Neural progenitor cell (in vitro differentiated cells): ENCODE measurements at places on chromosomes 5 and 9. TPM values are rescaled to one million over a fixed set of nuclear protein-coding genes. Genes with fewer than 3 reads are reported as not detected.

PROP1 gene
- not detected in 2 replicates for total RNA-seq

FOXD4 gene
- total RNA-seq: 0.12 TPM in 1 of 2 replicates, not detected in the other

SPATA31D4 gene
- total RNA-seq: not detected in 2 replicates

DNA sequence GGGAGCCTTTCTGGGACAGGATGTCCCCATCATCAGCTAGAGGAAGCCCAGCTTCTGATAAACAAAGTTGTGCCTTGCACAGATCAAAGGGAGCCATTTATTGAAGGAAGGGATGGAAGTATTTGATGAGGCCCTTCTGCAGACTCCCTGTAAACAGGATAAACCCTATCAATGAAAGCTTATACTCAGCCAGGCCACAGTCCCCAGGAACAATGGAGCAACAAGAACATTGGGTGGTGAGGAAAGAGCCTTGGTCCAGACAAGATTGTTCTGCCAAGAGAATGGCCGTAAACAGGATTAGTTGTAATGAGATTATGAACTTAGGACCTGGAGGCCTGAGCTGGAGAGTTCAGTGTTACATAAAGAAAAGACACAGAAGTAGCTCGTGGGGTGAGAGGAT, 40.5 kb upstream of the LIFR start:
- H3K4me3 ChIP-seq: no peak overlapping the region
- H3K36me3 ChIP-seq: no peaks in the 10 kb centered on the region
- H3K27me3 ChIP-seq: peaks cover 69% of the 10 kb centered on the region
- H3K4me1 ChIP-seq: no peaks in the 10 kb centered on the region
- peak; percentile 78 for DNase-seq

DNA sequence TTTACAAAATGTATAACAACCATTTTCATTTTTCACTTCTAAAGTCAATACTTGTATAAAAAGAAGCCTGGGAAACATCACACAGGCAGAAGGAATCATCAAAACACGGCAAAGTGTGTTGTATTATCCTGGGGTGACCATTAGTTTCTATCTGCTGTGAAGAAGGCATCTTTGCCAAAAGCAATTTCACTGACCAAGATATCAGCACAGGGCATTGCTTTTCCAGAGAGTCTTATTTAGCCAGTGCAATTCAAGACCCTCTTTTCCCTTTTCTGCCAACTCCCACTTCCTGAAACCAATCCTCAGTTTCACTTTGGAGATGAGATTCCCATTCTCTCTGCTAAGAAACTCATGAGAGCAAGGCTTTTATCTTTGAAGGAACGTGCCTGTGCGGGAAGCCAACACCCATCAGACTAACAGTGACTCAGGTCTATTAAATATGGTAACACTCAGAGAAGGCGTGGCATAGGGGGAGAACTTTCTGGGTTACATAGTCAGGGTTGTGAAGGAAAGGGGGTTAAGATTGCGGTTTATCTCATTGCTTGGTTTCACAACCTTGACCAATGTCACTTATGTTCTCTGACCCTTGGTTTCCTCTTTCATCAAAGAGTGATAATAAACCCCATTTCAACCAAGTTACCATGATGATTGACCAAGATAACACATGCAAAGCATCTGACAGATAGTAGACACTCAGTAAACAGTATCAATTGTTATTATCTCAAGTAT, 666.9 kb upstream of the KLF4 start:
- no peak overlapping the region for H3K4me3 ChIP-seq
- no peaks in the 10 kb centered on the region for H3K4me1 ChIP-seq

- peaks cover 11% of the 10 kb centered on the region for H3K4me1 ChIP-seq
- H3K4me3 ChIP-seq: no peak overlapping the region
- no peak for DNase-seq
- H3K27ac ChIP-seq: no peak overlapping the region
- H3K36me3 ChIP-seq: no peaks in the 10 kb centered on the region
Observed at GRCh38 chr5:6178846-6179532, 199.4 kb downstream of the MED10 start.

DNA sequence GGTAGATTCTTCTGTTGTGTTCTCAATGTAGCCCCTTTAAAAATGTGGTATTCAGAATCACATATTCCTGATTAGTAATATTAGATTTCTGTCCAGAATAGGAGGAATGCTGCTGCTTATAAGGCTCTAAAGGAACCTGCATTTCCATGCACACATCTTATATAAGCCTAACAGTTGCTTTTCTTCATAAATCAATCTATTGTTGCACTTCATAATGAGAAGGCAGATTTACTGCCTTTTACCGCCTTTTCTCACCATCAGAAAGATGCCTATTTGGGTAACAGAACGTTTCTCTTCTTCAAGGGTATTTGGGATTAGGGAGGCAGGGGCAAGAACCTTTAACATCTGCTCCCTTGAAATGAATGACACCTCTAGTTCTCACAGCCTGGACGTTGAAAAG, 243.4 kb downstream of the MLLT3 start:
- H3K27ac ChIP-seq: no peak overlapping the region
- no peak for DNase-seq
- H3K36me3 ChIP-seq: no peaks in the 10 kb centered on the region
- H3K4me1 ChIP-seq: peaks cover 3% of the 10 kb centered on the region
- no peaks in the 10 kb centered on the region for H3K27me3 ChIP-seq

PCDHA1 gene
- 0.19 and 0.24 TPM in 2 replicates for total RNA-seq

- no peaks in the 10 kb centered on the region for H3K4me1 ChIP-seq
- DNase-seq: no peak
- no peak overlapping the region for H3K27ac ChIP-seq
- H3K4me3 ChIP-seq: no peak overlapping the region
- H3K36me3 ChIP-seq: peaks cover 21% of the 10 kb centered on the region
- no peaks in the 10 kb centered on the region for H3K27me3 ChIP-seq
Observed at GRCh38 chr5:176904276-176904675, 5.1 kb upstream of the HK3 start.

SHISAL2B gene
- total RNA-seq: 10.4 and 17.8 TPM in 2 replicates

GRCh38 chr9:87562530-87563170, 65.0 kb downstream of the DAPK1 start:
- no peak overlapping the region for H3K4me3 ChIP-seq
- H3K27me3 ChIP-seq: no peaks in the 10 kb centered on the region
- no peak overlapping the region for H3K27ac ChIP-seq
- H3K36me3 ChIP-seq: no peaks in the 10 kb centered on the region

DNA sequence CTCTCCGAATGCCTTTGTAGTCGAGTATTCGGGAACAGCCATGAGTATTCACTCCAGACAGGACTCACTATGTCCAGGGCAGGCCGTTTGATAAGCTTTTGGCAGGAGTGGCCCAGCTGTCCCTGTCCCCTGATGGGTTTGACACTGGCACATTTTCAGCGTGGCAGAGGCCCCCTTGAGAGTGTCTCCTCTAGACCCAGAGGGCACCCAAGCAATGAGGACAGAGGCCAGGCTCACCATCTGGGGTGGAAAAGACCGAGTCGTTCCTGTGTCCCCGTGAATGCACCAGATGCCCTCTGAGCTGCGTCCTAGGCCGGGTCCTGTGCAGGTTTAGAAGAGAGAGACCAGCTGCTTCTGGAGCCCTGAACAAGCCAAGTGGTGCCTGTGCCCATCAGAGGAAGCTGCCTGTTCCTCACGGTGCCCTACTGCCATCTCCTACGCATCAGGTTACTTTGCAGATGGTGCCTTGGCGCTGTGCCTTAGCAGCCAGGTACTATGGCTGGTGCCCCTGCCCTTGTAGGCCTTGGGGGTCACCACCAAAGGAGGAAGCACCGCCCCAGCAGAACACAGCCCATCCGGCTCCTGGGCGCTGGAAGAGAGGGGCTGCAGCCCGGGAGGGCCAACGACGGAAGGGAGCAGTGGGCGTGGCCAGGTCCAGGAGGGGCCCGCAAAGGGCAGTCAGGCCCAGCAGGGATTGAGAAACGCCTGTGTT, 42.4 kb downstream of the LRSAM1 start:
- H3K36me3 ChIP-seq: no peaks in the 10 kb centered on the region
- H3K27me3 ChIP-seq: no peaks in the 10 kb centered on the region
- peaks cover 13% of the 10 kb centered on the region for H3K4me1 ChIP-seq
- H3K27ac ChIP-seq: no peak overlapping the region
- DNase-seq: no peak

DNA sequence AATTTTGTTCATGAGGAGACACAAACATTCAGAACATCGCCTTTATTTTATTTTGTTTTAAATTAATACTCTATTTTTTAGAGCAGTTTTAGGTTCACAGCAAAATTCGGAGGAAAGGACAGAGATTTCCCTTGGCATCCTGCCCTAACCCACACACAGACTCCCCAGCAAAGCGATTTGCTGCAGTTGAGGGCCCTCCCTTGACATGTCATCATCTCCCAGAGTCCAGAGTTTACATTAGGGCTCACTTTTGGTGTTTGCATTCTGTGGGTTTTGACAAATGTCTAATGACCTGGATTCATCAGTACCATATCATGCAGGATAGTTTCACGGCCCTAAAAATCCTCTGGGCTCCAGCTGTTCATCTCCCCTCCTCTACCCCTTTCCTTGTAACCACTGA, 33.6 kb upstream of the COL5A1 start:
- H3K4me1 ChIP-seq: no peaks in the 10 kb centered on the region
- DNase-seq: no peak
- H3K27me3 ChIP-seq: no peaks in the 10 kb centered on the region
- H3K27ac ChIP-seq: no peak overlapping the region

DNA sequence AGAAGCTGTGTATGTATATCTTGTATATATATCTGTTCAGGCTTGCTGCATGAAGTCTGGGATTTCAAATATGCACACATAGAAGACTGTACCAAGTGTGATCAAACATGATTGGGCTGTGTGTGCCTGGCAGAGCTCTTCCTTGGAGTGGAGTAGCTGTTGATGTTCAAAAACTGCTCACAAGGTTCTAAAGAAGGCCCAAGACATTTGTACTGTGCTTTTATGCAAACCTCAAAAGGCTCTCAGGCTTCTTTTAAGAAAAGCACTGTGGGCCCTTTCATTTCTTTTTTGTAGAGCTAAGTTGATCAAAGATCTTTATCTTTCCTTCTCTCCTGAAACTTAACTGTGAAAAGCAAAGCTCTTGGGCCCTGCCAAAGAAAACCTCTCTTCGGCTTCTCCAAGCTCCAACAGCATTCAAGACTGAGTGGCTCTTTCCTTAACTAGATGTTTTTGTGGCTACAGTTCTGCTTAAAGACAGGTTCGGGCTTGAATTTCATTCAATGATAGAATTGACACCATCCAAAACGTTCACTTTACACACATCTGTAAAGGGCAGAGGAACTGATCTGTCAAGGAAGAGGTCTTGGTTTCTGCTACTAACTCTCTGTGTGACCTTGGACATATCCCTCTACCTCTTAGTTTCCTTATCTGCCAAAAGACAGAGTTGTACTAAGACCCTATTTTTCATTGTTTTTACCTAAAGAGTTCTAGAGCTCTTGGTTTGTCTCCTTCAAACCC, 105.8 kb upstream of the IL6ST start:
- H3K4me1 ChIP-seq: no peaks in the 10 kb centered on the region
- H3K4me3 ChIP-seq: no peak overlapping the region
- no peak for DNase-seq
- no peaks in the 10 kb centered on the region for H3K36me3 ChIP-seq

DNA sequence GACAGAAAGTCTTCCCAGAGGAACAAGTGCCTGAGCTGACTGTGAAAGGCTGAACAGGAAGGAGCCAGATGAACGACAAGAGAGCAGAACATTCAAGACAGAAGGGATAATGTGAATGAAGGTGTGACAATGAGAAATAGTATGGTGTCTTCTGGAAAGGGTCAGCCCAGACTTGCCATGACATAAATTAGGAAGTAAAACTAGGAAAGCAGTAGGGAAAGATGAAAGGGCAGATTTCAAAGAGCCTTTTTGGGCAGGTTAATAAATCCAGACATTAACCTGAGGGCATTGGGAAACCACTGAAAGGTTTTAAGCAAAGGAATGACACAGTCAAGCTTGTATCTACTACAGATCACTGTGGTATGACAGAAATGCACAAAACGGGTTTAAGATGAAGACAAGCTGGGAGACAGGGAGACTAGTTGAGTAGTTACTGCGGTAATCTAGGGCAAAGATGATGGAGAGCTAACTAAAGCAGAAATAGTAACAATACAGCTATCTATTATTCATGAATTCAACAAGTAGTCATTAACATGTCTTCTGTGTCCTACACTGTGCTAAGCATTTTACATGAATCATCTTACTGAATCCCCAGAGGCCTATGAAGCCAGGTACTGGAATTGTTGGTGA, 580.9 kb upstream of the WWC1 start:
- DNase-seq: no peak
- no peaks in the 10 kb centered on the region for H3K36me3 ChIP-seq
- no peaks in the 10 kb centered on the region for H3K4me1 ChIP-seq
- no peak overlapping the region for H3K4me3 ChIP-seq
- no peak overlapping the region for H3K27ac ChIP-seq
- H3K27me3 ChIP-seq: no peaks in the 10 kb centered on the region

DNA sequence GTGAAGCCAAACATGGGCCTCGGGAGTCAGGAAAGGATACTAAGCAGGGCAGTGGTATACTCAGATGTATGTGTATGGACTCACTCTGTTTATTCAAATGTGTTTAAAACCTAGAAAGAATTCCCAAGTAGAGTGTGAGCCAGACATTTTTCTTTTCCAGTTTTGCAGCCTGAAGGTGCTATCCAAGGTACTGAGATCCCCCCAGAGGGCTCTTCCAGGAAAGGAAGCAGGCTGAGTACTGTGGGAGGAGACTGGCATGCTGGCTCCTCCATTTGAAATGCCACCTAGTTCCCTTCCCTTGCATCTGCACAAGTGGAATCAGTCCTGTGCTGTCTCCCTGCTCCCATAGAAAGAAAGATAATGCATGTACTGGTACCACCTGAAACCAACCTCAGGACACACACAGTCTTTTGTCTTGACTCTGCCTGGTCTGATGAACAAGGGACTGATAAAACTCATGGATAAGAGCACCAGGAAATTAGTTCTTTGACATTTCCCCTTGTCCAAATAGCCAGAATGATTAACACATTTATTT, 85.9 kb downstream of the HRH2 start:
- H3K27me3 ChIP-seq: no peaks in the 10 kb centered on the region
- H3K4me3 ChIP-seq: no peak overlapping the region
- no peaks in the 10 kb centered on the region for H3K4me1 ChIP-seq
- no peaks in the 10 kb centered on the region for H3K36me3 ChIP-seq
- H3K27ac ChIP-seq: no peak overlapping the region

GRCh38 chr5:72005671-72006070, 101.6 kb upstream of the MAP1B start:
- peak; percentile 22 for DNase-seq
- H3K4me1 ChIP-seq: peaks cover 20% of the 10 kb centered on the region
- no peaks in the 10 kb centered on the region for H3K27me3 ChIP-seq

GRCh38 chr5:60287174-60287771, 393.7 kb upstream of the PDE4D start:
- H3K27me3 ChIP-seq: peaks cover 15% of the 10 kb centered on the region
- no peak overlapping the region for H3K4me3 ChIP-seq
- no peaks in the 10 kb centered on the region for H3K4me1 ChIP-seq
- no peak overlapping the region for H3K27ac ChIP-seq
- no peaks in the 10 kb centered on the region for H3K36me3 ChIP-seq

DNA sequence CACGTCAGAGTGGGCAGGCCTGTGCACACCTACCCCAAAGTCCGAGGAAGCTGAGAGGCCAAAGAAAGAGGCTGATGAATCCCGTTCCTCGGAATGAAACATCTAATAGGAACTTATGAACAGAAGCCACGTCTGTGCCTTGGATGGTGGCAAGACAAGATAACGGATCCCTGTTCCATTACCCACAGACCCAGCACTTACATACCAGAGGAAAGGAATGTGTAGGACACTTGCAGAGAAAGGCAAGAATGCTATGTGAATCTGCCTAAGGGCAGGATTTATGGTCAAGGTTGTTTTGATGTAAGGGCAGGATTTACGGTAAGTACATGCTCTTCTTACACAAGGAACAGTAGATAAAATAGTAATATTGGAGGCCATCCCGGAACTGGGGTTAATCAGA, 93.2 kb downstream of the WDR41 start:
- H3K4me1 ChIP-seq: no peaks in the 10 kb centered on the region
- H3K27me3 ChIP-seq: no peaks in the 10 kb centered on the region
- no peaks in the 10 kb centered on the region for H3K36me3 ChIP-seq
- no peak overlapping the region for H3K4me3 ChIP-seq
